CD8-positive, alpha-beta memory T cell (primary cell): ENCODE measurements at places on chromosomes 12 and 14.

- no peak for DNase-seq
Observed at GRCh38 chr14:105884808-105885281, 358.5 kb downstream of the TMEM121 start.

DNA sequence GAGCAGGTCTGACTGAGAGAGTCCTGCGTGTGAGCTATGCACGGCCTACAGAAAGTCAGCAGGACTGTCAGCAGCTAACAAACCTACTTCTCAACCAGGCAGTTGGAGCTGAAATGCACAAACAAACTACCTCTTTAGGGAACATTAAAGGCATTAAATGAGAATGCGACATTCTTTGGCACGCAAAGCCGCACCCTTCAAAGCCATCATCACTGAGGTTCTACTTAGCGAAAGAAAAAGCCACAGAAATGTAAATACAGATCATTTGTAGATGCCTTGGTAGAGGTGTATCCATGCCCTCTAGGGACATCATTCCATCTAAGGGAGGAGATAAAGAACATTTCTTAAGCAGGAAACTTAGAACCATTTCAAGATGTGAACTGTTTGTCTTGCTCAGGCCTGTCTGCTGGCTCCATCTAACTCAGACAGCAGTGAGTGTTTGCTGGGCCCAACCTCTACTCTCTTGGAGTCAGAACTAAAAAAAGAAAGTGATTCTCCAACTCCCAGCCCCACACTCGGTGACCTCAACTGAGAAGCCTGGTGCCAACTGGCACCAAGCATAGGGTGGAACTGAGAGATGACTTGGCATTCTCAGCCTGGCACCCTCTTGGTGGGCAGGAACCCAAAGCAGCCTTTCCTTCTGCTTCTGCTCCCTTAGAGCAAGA is 63.5 kb upstream of the MBIP start:
- DNase-seq, result no peak

DNA sequence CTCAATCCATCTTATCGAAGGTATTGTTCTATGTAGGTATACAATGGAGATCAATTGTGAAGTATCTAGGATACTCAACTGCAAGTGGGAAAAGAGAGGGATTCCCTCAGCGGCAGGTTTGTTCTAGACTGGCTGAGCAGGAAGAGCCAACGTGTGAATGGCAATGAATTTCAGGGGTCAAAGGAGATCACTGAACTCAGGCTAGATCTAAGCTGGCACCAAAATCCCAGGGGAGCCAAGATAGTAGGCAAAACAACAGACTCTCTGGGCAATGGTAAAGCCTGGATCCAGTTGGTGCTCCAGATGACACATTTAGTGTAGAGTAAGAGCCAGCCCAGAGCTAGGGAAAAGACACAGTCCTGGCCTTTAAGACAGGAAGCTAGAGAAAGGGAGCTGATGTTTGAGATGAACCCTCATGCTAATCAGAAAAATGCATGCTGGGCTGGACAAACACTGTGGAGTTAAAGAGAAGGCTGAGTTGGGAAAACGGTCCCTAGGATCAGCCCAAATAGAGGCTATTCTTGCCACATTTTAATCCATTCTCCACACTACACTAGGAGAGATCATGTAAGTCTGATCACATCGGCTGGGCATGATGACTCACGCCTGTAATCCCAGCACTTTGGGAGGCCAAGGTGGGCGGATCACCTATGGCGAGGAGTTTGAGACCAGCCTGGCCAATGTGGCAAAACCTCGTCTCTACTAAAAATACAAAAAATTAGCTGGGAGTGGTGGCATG is 45.6 kb downstream of the EFCAB11 start:
- no peak for DNase-seq

GRCh38 chr12:54579696-54580333 is 8.6 kb downstream of the PPP1R1A start:
- DNase-seq, result peak; percentile 60

GRCh38 chr14:61260939-61261776 is 20.0 kb downstream of the TMEM30B start:
- no peak for DNase-seq

DNA sequence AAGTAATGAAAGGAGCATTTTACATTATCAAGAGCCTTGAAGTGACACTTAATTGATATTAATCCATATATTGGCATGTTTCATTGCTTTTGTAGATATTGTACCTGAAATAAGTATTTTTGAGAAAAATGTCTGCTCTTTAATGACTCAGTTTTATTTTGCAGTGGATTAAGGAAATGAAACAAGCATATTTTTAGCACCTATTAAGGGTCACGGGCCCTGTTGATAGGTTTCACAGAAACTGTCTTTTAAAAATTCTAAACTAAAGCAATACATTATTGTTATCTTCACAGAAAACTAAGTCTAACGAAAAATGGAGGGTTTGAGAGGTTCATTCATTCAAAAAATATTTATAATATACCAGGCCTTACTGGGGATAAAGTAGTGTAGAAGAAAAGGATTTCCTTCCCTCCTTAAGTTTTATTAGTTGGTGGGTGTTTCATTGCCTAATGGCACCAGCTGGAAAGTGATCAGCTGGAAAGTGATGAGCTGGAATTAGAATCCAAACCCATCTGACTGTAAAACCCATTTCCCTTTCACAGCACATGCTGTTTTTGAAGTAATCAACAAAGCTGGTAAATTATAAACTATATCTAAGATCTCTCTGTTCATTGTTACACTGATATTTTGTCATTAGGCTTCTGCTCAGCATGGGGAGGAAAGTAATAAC is 54.2 kb downstream of the PTPRQ start:
- DNase-seq, result no peak

GRCh38 chr14:61212546-61212945 is 68.6 kb downstream of the TMEM30B start:
- DNase-seq, result no peak

- DNase-seq, result no peak
Observed at GRCh38 chr14:81963846-81964245, 430.2 kb upstream of the SEL1L start.

DNA sequence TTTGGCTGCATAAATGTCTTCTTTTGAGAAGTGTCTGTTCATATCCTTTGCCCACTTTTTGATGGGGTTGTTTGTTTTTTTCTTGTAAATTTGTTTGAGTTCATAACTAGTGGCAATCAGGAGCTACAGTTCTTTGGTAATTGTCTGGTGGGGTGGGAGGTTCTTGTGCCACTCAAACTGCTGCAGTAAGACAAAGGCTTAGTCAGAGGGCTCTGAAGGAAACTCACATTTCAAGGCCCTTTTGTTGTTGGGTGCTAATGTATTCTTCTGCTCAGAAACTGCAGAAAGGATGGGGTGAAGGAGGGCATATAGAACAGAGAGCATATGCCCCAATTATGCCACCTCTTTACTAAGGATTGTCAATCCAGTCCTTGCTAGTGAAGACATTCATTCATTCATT is 21.9 kb downstream of the MYRFL start:
- DNase-seq, result no peak

- no peak for DNase-seq
Observed at GRCh38 chr12:58186401-58186800, 245.0 kb downstream of the ATP23 start.

- no peak for DNase-seq
Observed at GRCh38 chr14:58460772-58461171, 33.3 kb downstream of the KIAA0586 start.

- no peak for DNase-seq
Observed at GRCh38 chr14:71566276-71566675, 366.0 kb upstream of the RGS6 start.

- DNase-seq, result no peak
Observed at GRCh38 chr12:130970908-130971233, 17.2 kb downstream of the ADGRD1 start.

- no peak for DNase-seq
Observed at GRCh38 chr14:55301437-55302121, 30.4 kb downstream of the FBXO34 start.

DNA sequence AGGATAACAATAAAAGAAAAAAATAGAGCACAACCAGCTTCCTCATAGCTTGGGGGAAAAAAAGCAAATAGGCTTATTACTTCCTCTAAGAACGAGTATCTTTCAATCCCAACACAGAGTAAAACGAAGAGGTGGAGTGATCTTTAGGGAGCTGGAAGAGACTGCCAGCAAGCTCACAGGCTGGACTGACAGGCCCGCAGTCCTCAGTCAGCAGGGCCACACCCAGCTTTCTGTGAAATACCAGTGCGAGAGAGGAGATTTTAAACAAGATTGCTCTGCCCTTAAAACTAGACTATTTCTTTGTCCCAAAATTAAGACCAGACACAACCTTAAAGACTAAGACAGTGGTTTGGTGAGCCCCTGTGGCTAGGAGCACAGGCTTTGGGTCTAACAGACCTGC is 32.9 kb downstream of the SETD3 start:
- no peak for DNase-seq

- DNase-seq, result no peak
Observed at GRCh38 chr12:29429999-29430715, 49.2 kb upstream of the ERGIC2 start.

DNA sequence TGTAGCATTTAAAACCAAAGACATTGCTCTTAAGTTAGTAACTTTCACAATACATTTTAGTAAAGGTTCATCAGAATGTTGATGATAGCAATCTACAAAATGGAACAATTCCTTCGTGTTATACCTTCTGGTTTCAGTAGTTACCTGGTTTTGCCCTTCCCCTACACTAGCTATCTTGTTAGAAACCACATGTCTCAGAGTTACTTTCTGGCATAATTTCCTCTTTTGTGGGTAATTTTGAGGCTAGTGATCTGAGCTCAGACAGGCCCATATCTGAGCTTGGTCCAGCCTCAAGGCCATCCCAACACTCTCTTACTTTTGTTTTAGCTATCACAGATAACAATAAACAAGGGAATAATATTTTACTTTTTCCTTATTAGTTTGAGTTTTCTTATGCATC is 196.9 kb downstream of the KITLG start:
- no peak for DNase-seq

GRCh38 chr12:78028426-78028825 is 197.7 kb downstream of the NAV3 start:
- DNase-seq, result no peak

- no peak for DNase-seq
Observed at GRCh38 chr12:89567691-89568239, 41.9 kb upstream of the POC1B start.

GRCh38 chr12:115583591-115583990 is 693.9 kb downstream of the MED13L start:
- DNase-seq, result no peak

- no peak for DNase-seq
Observed at GRCh38 chr14:60812987-60813386, 78.4 kb downstream of the MNAT1 start.

- no peak for DNase-seq
Observed at GRCh38 chr14:61178226-61179060, 102.7 kb downstream of the TMEM30B start.

GRCh38 chr14:82854901-82855300 is 1321.2 kb upstream of the SEL1L start:
- DNase-seq, result no peak

DNA sequence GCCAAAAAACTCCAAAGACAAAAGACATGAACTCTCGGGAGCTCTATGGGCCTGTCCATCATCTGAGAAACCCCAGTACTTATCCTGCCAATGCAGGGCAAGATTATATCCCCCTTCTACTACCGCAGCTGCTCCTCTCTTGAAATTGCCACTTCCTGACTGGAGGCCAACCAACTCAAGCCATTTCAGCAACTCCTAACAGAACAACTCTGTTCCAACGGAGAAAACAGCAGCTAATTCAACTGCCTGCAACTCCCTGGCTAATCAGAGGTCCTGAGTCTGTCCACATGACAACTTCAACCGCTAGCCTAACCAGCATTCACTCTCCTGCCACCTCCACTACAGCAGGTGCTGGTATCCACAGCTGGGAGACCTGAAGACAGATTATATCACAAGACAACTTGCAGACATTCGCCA is 24.1 kb downstream of the CEP83 start:
- no peak for DNase-seq

DNA sequence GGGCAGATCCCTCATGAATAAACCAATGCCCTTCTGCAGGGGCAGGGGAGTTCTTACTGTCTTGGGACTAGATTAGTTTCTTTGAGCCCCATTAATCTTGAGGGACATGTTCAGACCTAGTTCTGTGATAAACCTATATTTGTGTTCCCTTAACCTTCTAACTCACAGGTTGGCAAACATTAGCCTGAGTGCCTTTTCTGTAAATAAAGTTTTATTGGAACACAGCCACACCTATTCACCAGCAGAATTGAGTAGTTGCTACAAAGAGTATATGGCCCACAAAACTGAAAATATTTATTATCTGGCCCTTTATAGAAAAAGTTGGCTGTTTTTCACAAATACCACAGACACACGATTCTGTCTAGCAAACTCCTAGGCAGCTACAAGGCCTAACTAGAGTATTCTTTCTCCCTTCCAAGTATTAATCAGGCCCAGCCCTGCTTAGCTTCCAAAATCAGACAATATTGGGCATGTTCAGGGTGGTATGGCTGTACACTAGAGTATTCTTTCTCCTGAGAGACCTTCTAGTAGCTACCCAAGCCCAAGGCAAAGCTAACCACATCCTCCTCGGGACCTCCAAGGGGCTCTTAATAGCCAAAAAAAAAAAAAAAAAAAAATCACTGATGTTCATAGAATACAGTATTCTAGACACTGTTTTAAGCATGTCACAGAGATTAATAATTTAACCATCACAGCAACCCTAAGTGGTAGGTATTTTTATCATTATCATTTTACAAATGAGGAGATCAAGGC is 199.3 kb upstream of the PWP1 start:
- DNase-seq, result no peak

- DNase-seq, result no peak
Observed at GRCh38 chr12:123358035-123358434, 6.6 kb downstream of the SBNO1 start.
